ENCODE measurements at places on chromosomes 13 and 19.

DNA sequence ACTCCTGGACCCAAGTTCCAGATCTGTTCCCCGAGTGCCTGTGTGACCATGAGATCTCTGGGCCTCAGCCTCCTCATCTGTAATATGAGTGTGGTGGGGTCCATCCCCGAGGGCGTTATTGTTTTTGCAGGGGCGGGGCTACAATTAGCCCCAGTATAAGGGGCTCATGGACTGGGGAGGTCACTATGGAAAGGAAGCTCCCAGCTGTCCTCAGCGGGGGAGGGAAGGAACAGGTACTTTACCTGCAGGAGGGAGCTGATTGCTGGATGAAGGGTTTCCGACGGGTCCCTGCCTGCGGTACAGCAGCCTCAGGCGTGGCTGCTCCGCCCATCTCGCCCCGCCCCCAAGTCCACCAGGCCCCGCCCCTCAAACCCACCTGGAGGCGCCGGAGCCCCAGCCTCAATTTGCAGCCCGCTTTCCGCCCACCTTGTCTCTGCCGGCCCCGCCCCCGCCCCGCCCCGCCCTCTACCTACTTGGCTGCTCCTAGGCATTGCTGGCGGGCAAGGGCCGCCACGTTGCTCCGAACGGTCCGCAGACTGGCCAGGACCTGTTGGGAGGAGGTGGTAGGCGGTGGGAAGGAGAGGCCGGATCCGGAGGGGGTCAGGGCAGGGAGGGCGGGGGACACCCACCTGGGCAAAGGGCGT lies 5.5 kb downstream of the PDE4C start:
- DNase-seq: peak; percentile 39

DNA sequence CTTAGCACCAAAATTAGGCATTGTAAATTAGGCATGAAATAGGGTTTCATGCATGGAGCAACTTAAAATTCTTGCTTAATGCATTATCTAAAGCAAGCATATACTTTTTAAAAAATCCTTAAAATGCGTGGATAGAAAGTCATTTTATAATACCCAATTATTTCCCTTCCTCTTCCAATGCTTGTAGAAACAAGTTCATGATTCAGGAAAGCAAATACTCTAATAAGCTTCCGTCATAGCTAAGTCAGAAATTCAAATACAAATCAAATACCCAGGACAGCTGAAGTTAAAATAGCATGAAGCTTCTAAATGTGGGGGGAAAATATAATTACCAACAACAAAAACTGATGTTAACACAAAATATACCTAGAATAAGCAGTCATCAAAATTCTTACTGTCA lies 89.1 kb downstream of the COL4A1 start:
- no peak for DNase-seq

GRCh38 chr13:33817901-33818706 lies at the start of gene RFC3:
Gene RFC3 (plus strand): TSS chr13:33818149. CDS start chr13:33818179, 30 bp downstream.
- peak; percentile 99 for DNase-seq

DNA sequence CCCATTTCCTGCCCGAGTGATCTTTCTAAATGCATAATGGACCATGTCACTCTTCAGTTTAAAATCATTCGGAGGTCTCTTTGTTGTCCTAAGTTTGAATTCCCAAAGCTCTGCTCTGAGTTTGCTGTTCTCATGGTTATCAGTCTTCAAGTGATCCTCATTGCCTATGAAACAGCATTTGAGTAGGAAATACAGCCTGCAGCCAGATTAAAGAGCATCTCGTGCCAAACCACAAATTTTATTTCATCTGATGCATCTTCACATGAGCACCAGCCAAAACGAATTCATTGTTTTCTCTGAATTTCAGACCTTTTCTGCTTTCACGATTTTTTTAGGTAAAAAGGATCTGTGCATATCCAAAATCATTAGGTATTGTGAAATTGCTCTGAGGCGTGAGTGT lies 299.6 kb downstream of the TDRD3 start:
- DNase-seq: no peak

GRCh38 chr19:3054265-3054971 lies 7.9 kb downstream of the TLE5 start:
- no peak for DNase-seq

GRCh38 chr19:38691938-38692457 lies 44.5 kb downstream of the ACTN4 start:
- DNase-seq: no peak

GRCh38 chr13:54424344-54424743 lies 1395.7 kb downstream of the OLFM4 start:
- DNase-seq: no peak

- no peak for DNase-seq
Observed at GRCh38 chr13:27919659-27919933, 204 bp upstream of the PDX1 start.

DNA sequence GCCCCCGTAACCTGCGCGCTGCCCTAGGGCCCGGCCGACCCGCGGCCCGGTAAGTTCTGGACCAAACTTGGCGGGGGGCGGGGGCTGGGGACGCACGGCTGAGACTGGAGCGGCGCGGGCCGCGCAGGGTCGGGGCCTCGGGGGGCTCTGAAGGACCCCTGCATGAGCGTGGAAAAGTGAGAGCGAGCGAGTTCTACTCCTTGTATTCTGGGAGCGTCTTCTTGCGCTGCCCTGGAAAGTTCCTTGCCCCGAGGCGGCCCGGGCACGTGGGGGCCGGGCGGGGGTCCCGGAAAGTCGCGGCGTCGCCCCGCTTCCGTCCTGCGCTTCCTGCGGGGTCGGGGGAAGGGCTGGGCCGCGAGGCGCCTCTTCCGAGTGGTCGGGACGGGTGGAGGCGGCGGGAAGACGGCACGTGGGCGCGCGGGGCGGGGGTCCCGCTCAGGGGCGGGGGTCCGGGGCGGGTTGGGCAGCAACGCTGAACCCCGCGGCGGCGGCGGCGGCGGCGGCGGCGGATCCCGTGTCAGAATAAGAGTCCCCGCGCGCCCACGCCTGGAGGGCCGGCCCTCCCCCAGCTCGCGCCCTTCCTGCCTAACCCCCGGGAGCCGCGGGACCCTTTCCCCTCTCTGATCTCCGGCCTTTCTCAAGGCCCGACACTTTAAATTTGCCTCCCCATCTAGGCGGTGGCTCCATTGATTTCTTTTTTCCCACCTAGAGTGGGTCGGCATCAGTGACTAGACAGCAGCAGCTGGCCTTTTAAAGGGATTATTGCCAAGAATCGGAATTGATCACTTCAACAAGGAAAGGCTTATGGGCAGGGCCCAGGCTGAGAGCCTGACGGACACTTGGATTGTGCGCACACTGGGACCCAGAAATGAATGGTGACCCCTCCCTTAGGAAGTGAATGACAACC lies 749 bp downstream of the GATAD2A start:
- DNase-seq: peak; percentile 47

DNA sequence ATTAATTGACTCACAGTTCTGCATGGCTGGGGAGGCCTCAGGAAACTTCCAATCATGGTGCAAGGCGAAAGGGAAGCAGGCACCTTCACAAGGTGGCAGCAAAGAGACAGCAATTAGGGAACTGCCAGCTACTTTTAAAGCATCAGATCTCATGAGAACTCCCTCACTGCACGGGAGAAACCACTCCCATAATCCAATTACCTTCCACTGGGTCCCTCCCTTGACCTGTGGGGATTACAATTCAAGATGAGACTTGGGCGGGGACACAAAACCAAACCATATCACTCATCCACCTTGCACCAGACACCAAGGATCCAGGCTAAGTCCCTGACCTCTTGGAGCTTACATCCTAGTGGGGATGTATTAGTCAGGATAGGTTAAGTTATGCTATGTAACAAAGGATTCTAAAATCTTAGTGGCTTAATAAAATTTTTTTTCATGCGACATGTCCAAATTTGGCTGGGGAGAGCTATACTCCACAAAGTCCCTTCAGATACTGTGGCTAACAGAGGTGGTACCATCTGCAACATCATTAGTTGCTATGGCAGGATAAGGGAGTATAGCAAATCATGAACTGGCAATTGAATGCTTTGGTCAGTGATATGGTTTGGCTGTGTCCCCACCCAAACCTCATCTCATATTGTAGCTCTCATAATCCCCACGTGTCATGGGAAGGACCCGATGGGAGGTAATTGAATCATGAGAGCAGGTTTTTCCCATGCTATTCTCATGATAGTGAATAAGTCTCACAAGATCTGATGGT lies 8.3 kb upstream of the FAM187B start:
- DNase-seq: peak; percentile 17

DNA sequence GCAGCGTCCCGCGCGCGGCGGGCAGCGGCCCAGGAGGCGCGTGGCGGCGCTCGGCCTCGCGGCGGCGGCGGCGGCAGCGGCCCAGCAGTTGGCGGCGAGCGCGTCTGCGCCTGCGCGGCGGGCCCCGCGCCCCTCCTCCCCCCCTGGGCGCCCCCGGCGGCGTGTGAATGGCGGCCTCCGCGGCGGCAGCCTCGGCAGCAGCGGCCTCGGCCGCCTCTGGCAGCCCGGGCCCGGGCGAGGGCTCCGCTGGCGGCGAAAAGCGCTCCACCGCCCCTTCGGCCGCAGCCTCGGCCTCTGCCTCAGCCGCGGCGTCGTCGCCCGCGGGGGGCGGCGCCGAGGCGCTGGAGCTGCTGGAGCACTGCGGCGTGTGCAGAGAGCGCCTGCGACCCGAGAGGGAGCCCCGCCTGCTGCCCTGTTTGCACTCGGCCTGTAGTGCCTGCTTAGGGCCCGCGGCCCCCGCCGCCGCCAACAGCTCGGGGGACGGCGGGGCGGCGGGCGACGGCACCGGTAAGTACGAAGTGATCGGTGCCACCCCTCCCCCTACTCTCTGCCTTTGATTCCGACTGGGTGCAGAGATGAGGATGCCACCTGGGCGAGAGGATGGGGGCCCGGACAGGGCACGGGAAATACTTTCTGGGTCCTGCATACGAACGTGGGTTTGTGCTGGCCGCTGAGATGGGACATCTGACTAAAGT lies 874 bp downstream of the TRIM28 start:
- DNase-seq: peak; percentile 50

DNA sequence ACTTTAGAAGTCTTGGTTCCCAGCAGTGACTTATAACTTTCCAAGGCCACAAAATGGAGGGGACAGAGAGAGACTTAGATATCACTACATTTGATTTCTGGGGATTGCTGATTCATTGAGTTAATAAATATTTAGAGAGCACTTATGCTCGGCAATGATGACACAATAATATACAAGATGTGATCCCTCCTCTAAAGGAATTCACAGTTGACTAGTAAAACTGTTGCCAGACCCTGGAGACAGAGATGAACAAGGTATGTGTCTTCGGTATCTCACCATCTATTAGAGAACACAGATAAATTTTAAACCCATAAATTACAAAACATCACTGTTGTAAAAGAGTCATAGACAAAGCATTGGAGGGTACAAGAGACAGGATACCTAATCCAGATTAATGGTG lies 437.5 kb downstream of the FOXO1 start:
- no peak for DNase-seq

DNA sequence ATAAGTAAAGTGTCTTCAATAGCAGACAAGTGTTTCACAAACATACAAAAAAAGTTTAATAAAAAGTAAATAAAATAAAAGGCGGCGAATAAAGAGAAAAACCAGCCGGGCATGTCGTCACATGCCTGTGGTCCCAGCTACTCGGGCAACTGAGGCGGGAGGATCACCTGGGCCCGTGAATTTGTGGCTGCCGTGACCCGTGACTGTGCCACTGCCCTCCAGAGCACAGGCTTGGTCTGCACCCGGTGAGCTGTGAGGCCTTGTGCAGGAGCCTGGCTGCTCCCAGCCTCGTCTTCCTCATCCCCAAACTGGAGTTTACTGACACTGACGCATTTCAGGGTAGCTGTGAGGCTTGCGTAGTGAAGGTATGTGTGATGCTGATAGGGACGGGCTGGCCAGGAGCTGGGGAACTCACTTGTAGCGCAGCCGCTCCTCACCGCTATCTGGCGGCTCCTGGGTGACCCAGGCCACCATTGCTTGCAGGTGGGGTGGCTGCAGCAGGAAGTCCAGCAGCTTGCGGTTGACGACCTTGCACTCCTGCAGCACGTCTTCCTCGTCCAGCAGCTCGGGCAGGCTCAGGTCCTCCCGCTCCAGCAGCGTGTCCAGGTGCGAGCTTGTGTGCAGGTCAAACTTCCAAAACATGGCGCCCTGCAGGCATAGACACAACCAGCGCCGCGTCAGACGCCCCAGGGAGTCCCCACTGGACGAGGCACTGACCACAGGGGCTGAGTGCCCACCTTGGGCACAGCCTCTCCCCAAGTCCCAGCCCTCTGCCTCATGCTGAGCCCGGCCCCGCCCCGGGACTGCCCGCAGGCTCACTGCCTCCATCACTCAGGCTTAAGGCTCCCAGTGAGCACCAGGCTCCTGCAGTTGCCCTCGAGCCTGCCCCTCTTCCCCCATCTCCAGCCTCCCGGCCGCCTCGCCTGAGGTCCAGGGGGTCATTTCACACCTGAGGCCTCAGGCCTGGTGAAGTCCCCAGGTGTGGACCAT lies 12.1 kb downstream of the PPP6R1 start:
- no peak for DNase-seq

DNA sequence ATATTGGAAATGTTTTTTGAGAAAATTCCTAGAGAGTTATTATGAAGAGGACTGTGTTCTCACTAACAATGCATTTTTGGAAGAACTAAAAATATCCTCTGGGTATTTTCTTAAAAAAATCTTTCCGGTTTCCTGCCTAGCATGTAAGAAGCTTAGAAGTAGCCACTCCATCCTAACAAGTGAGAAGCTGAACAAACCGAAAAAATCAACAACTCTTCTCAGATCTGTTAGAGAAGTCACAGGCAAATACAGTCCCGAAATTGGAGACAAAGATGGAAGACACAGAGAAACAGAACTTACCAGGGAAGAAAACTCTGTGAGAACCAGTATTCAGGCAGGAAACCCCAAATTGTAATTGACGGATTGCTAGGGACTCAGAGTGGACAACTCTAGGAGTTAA lies 173.0 kb downstream of the KLF12 start:
- DNase-seq: no peak

DNA sequence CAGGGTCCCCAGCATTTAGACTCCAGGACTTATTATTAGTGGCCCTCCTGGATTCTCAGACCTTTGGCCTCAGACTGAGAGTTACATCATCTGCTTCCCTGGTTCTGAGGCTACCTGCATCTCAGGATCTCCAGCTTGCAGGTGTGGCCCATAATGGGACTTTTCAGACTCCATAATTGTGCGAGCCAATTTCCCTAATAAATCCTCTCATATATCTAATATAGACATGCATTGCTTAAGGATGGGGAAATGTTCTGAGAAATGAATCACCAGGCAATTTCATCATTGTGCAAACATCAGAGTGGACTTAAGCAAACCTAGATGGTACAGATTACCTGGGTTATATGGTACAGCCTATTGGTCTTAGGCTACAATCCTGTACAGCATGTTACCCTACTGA lies 116.5 kb upstream of the FBXL3 start:
- DNase-seq: peak; percentile 69

Data from small intestine (tissue), 16 donors.